T-cell (primary cell): ENCODE measurements at places on chromosomes 16 and 17.

GRCh38 chr16:56860226-56861020, 4.6 kb upstream of the SLC12A3 start:
- H3K27me3 ChIP-seq: no peaks in the 10 kb centered on the region
- peak; percentile 28 for DNase-seq
- H3K4me3 ChIP-seq: no peak overlapping the region
- peak overlapping the region; percentile 81 for H3K27ac ChIP-seq
- H3K36me3 ChIP-seq: no peaks in the 10 kb centered on the region
- peaks cover 60% of the 10 kb centered on the region for H3K4me1 ChIP-seq

DNA sequence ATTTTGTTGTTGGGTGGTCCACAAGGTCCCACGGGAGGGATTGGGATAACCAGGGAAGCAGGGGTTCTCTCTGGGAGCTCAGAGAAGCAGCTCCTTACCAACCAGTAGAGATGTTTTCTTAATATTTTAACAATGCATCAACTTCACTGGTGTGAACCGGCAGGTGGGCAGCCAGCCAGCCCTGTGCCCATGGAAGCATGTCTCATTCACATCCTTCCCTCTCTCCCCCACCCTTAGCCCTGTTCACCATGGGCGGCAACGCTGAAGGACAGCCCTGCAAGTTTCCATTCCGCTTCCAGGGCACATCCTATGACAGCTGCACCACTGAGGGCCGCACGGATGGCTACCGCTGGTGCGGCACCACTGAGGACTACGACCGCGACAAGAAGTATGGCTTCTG, 9.3 kb downstream of the MMP2 start:
- peaks cover 10% of the 10 kb centered on the region for H3K27me3 ChIP-seq
- H3K36me3 ChIP-seq: no peaks in the 10 kb centered on the region
- no peak for DNase-seq
- H3K4me1 ChIP-seq: no peaks in the 10 kb centered on the region

DNA sequence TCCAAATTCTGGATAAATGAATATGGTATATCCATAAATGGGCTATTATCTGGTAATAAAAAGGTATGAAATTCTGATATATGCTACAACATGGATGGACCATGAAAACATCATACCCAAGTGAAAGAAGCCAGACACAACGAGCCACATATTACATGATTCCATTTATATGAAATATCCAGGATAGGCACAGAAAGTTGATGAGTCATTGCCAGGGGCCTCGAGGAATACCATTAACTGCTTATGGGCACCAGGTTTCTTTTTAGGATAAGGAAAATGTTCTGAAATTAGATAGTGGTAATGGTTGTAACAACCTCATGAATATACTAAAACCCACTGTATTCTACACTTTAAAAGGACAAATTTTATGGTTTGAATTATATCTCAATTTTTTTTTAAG, 123.2 kb downstream of the PITPNC1 start:
- H3K27ac ChIP-seq: no peak overlapping the region
- H3K4me1 ChIP-seq: peaks cover 15% of the 10 kb centered on the region
- H3K4me3 ChIP-seq: no peak overlapping the region
- H3K36me3 ChIP-seq: no peaks in the 10 kb centered on the region
- no peak for DNase-seq

GRCh38 chr17:3590768-3591167, 18.4 kb downstream of the TRPV1 start:
- H3K36me3 ChIP-seq: peaks cover 21% of the 10 kb centered on the region
- no peak overlapping the region for H3K27ac ChIP-seq
- H3K4me3 ChIP-seq: no peak overlapping the region
- no peak for DNase-seq
- H3K27me3 ChIP-seq: no peaks in the 10 kb centered on the region

DNA sequence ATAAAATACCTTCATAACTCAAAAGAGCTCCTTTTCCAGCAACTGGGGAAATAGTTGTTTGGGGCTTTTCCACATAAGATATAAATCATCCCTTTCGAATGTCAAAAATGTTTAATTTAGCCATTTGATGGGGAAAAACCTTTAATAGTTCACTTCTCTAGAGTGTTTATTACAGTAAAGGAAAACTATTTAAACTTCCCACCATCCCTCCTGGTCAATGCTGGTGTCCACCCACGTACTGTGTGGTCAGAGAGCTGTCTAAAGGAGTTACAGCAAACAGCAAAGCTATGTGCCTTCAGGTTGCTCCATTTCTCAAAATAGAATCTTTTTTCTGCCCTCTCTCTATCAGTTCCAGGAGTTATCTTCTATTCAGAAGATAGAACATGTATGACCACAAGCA, 33.5 kb downstream of the KANSL1 start:
- no peak overlapping the region for H3K27ac ChIP-seq
- H3K4me1 ChIP-seq: peaks cover 44% of the 10 kb centered on the region
- no peaks in the 10 kb centered on the region for H3K36me3 ChIP-seq
- DNase-seq: no peak
- no peak overlapping the region for H3K4me3 ChIP-seq
